ENCODE measurements at places on chromosomes 5 and 9.

DNA sequence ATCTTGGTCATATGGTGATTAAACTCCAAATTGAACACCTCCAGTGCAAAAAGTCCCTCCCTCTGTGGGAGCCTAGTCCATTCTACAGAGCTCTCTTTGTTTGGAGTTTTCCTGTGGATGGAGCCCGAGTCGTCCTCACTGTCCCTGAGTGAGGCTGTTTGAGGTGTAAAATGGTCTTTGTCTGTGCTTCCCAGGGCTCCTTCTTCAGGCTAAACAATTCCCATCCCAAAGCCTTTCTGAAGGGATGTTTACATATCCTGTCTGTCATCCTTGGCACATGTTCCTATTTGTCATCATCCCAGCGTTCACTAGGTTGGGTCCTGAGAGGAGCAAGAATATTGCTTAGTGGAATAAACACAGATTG, 68.9 kb downstream of the COL27A1 start:
- DNase-seq: no peak

- no peak for DNase-seq
Observed at GRCh38 chr9:81906671-81907070, 21.6 kb upstream of the SPATA31D4 start.

DNA sequence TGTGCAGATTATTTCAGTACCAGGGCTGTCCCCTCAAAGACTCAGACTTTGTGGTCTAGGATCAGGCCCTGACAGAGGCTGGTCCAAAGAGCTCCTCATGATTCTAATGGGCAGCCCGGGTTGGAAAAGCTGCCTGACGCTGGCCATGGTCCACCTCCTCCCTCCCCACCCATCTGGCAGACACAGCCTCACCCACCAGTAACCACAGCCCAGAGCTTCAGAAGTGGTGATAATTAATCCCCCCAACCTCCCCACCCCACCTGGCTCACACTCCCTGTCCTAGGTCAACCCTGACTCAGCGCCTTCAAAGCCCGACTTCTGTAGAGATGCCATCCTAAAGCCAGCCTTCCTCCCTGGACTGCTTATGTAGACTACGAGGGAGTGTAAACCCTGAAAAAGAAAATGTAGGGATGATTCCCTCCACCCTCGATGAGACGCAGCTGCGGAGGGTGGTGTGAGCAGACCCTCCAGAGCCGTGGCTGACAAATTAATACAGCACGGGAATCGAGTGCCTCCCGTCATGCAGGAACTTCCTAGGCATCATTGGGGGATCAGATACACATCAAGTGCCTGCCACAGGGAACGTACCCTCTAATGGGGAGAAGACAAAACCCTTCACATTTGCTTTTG, 7.0 kb downstream of the UBE2QL1 start:
- no peak for DNase-seq

DNA sequence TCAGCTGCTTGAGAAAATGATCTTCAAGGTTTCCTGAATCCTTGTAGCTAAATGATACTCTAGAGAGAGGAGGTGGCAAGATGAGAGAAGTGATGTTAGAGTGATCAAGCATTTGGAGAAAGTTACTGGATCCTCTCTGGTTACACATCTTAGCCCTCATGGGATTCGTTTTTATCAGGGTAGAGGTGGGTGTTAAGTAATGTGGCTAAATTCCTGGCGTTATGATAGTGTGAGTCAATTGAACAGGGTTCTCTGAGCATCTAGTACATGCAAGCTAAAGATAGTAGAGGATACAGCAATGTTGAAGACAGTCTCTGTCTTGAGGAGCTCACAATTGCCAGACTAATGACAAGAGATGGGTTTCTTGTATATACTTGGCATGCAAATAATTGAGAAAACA, 123.7 kb downstream of the PSD2 start:
- DNase-seq: no peak

GRCh38 chr9:27433631-27434325, 90.3 kb upstream of the IFNK start:
- no peak for DNase-seq

DNA sequence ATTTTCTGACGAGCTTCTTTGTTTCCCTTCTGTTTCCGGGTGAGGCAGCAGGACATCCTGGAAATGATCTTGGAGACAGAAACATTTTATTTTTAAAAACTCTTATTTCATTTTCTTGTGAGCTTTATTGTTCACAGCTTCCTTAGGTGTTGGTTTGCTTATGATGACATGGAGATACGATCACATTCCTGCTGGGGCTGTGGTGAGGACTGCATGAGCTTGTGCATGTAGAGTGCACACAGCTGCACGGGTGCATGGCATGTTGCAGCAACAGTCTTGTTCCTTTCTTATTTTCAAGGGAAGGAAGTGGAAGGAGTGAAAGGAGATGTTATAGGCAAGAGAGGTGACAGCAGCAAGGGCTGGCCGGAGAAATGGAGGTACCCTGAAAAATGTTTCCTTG, 1.2 kb downstream of the BTNL8 start:
- DNase-seq: no peak

GRCh38 chr5:52409835-52410234, 377.9 kb upstream of the ITGA1 start:
- no peak for DNase-seq

DNA sequence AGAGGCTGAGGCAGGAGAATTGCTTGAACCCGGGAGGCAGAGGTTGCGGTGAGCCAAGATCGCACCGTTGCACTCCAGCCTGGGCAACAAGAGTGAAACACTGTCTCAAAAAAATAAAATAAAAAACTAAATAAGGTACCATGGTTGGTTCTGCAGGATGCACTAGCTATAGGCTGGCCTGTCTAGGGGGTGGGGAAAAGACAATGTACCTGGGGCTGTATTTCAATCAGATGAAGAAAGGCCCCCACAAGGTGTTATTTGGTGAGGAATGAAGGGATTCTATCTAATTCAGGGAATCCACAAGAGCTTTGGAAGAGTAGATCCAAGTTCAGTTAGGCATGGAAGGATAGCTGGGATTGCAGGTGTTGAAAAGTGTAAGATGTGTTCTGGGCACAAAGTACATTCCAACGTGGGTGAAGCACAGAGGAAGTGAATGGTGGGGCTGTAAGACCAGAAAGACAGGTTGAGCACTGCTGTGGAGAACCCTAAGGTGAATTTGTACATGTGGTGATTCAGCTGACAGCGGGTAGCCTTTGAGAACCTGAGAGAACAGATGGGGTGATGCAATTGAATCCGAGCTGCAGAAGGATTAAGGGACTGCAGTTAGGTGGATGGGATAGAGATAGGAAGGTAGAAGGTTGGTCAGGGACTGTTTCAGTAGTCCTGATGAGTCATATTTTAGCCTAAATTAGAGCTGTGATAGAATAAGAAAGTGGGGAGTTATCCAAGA, 71.8 kb downstream of the CAST start:
- DNase-seq: no peak

DNA sequence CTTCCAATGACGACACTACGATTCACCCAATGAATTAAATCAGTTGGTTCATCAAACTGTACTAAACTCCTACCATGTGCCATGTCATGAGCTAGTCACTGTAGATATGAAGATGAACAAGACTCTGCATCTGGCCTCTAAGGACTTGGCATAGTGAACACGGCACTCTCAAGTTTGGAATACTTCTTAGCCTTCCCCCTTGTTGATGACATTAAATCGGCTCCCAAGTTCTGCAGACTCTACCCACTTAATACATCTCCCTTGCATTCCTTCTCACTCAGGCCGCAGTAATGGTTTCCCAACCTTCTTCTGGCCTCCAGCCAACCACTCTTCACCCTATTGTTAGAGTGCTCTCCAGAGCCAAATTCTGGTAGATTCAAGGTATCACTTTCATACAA, 184.7 kb downstream of the MAPKAP1 start:
- DNase-seq: no peak

- no peak for DNase-seq
Observed at GRCh38 chr9:17476401-17476800, 102.5 kb upstream of the SH3GL2 start.

DNA sequence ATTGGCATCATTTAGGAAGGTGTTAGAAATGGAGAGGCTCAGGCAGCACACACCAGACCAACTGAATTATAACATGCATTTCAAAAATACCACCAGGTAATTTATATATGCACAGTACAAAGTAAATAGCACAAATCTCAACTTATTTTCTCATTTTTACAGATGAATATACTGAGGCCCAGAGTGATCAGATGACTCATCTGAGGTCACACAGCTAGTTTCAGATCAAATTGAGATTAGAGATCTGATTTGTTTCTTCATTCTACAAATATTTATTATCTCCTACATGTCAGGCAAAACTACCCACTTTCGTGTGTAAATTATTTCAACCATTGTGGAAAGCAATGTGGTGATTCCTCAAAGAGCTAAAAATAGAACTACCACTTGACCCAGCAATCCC, 507.1 kb downstream of the TLE4 start:
- DNase-seq: no peak

Data from liver (tissue), 10 donors.